Astrocyte of the spinal cord (primary cell): ENCODE measurements at places on chromosomes 7 and 10.

DNA sequence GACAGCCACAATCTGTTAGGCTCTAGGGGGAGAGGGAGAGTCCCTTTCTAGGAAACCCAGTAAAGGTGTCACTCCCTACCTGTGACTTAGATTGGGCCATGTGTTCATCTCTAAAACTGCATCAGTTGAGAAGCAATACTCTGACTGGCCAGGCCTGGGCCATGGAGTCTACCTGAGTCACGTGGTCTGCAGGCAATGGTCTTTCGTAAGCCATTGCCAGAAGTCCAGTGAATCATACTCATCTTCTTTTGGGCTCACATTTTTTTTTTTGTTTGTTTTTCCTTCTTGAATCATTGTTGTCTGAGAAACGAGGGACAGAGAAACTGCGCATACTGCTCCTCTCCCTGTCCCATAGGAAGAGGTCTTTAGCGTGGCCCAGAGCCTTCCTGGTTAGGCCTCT lies 215.6 kb downstream of the CCSER2 start:
- DNase-seq, result no peak

DNA sequence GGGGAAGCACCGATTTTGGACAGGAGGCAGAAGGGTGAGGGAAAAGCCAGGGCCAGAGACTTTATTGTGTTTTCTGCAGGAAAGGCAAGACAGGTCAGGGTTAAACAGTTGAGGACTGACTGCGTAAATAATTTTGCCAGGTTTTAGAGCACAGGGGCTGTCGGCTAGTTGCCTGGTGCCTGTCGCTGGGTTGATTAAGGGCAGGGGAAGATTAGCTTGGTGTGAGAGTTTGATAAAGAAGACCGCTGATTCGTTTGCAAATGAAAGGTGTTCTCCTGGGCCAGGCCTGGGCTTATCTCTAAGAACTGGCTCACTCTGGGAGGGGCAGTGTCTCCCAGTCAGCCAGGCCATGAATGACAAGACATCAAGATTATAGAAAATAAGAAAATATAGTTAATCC lies 75.6 kb downstream of the SLC37A3 start:
- no peak for DNase-seq

DNA sequence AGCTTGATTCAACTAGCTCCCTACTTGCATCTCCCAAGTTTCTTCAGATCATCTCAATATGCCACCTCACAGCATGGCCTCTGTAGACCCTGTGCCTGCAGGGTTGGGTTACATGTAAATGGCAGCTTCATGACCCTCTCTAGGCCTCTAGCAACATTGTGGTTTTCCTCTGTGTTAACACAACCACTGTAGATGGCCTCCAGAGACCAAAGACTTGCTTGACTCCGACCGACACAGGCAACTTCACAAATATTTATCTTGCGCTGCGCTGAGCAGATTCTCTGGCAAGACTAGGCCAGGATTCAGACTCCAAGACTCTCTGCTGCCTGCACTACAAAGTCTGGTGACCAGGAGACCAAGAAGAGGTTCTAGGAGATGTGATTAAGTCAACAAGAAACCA lies 75.9 kb downstream of the CNOT4 start:
- DNase-seq, result peak; percentile 35

DNA sequence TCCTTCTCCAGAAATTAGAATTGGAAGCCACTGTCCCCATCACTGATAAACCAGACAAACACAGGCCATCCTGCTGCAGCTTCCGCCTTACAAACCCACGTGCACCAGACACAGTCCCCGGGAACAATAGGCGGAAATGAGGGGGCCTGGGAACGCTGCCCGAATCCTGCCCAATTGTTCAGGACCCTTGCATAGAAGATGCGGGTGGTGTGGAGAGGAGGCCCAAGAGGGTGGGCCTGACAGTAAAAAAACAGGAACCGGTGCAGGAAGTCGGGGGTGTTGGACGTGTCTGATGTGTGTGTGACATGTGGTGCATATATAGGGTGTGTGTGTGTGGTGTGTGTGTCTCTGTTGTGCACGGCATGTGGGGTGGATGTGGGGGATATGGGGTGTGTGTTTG lies 26.5 kb upstream of the CHST15 start:
- no peak for DNase-seq

- DNase-seq, result no peak
These were observed 40.8 kb upstream of the HECW1 start for GRCh38 chr7:43071604-43072003.
